Stimulated activated CD8-positive, alpha-beta memory T cell treated with anti-CD3 and anti-CD28 coated beads, Interleukin-4, amount 100 ng/mL, for 4 hours (primary cell): ENCODE measurements at places on chromosomes 2 and 18.

GRCh38 chr2:42949125-42949524, 156.7 kb upstream of the HAAO start:
- DNase-seq, result no peak

DNA sequence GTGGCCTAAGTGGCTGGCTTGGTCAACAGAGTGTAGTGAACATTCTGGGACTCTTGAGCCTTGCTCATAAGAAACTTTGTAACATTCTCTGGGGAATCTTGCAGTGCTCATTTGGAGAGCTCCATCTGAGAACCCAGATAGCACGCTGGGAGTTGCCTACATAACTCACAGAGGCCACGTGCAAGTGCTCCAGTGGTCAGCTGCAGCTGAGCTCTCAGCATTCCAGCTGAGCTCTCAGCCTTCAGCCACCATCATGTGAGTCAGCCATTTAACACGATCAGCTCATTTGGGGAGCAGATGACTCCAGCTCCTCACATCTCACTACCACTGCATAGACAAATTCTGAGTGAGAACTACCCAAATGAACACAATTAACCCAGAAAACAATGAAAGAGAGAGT, 25.5 kb upstream of the CTNNA2 start:
- DNase-seq, result no peak

- DNase-seq, result no peak
Measured at GRCh38 chr2:33636001-33636400, 36.9 kb upstream of the FAM98A start.

DNA sequence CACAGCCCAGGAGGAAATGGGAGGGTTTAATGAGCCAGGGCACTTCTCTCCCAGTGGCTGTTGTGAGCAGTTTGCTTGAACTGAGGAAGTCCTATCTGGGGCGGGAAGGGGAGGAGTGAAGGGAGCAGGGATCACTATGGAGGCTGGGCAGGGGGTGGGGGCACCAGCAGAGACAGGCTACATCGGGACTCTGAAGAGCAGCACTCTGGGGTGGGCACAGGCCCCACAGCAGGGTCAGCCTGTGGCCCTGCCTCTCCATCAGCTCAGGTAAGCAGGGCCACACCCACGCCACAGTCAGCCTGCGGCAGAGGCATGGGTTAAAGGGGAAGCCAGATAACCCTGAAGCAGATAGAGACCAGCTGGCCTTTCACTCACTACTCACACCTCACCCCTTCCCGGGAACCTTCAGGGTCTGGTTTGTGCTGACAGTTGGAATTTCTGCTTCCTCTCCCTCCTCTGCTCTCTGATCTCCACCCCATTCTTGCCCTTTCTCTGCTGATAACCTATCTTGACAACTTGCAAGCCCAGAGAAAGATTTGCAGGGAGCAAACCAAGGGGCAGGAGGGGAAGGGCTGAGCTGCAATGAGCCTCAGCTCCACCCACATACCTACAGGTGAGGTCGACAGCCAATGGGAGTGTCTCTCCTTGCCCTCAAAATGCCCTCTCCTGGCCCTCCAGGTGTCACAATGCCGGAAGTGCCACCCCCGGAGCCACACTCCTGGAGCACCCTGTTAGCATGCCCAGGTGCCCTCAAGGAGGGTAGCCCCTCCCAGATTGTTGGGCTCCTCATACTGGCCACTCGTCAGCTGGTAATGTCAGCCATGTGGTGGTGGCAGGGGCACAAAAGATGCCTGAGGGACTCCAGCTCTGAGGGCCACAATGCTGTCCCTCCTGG, 3.7 kb downstream of the SIGLEC15 start:
- DNase-seq, result no peak

DNA sequence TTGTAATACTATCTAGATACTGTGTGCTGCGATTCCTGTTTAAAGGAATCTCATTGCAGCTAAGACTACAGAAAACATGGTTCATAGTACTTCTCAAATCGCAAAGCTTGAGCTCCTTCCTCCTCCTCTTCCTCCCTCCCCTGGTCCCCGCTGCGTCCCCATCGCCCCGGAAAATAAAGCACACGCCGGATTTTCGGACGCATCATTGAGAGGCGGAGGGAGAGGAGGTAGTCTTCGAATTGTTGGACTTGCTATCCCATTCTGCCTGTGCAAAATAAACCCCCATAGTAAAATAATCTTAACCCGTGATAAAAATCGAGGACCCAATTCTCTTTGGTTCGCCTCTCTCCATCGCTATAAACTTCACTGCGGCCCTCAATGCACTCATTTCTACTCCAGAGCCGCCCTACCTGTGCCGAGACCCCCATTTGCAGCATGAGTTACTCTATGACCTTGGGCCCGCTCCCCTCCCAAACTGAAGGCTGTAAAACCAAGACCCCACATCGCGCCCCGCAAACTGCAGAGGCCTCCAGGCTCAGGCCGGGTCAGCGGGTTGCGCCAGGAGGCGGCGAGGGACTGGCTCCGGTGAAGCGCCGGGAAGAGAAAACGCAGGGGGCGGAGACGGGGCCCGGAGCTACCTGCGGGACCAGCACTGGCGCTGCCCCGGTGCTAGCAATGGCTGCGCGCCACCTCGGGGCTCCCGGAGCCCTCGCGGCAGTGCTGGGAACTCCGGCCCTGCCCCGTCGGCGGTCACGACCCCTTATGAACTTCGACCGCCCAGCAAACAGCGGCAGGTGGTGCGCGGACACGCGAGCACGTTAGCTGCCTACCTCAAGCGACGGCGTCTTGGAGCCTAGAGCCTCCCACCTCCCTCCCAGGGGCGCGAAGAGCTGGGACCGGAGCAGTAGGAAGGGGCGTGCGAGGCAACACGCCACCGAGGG, 649 bp downstream of the ESCO1 start:
- no peak for DNase-seq

- no peak for DNase-seq
Measured at GRCh38 chr2:46378616-46379015, 81.4 kb downstream of the EPAS1 start.

DNA sequence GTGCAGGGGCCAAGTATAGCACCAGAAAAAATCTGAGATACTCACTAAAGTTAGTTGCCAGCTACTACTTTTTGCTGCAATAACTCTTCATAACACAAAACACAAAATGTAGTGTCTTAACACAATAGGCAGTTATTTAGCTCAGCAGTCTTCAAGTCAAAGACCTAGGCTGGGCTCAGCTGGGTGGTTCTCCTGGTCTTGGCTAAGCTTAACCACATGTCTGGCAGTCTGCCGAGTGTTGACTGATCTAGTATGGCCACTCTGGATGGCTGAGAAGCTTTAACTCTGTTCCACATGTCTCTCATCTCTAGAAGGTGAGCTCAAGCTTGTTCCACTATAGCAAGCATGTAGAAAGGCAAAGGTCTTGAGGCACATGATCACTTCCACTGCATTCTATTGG, 451.6 kb downstream of the SOX11 start:
- no peak for DNase-seq

DNA sequence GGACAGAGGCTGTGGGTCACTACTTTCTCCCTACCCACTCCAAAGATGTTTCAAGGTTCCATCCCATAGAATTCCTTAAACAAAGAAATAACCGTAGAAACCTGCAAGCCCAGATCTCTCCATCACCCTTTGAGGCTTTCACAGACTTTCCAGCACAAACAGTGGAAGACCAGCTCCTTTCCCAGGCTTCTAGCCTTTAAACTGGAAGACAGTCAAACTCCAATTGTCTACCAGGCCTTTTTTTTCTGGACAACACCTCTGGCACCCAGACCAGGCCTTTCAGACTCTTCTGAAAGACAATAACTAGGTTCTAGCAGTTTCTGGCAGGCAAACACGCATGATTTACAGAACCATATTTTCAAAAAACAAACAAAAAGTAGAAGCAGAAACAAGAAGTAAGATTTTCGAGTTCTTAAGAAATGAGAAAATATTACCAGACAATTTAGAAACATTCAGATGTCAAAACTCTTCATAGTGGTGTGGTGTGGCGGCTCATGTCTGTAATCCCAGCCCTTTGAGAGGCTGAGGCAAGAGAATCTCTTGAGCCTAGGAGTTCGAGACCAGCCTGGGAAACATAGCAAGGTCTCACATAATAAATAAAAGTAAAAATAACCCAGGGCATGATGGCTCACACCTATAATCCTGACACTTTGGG, 106.8 kb upstream of the MSH2 start:
- DNase-seq, result no peak

GRCh38 chr2:186058614-186059013, 320.0 kb downstream of the FSIP2 start:
- DNase-seq, result no peak

- no peak for DNase-seq
Measured at GRCh38 chr2:10326151-10326616, 23.5 kb downstream of the HPCAL1 start.

GRCh38 chr18:57410749-57411148, 24.4 kb upstream of the ONECUT2 start:
- no peak for DNase-seq

DNA sequence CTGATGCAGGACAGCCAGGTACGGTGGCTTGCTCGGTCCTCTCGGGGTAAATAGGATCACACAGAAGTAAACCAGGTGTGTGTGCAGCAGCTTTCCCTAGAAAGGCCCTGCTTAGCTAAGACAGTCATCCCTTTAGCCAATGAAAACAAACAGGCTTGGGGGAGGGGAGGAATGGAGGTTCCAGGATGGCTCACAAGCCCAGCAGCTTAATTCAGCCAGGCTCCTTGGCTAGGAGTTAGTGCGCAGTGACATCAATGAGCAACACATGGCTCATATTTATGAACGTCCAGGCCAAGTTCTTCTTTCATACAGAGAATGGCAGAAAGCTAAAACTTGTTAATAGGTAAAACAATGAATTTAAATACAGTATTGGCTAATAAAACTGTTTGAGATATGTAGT, 10.2 kb downstream of the IAH1 start:
- DNase-seq, result no peak

DNA sequence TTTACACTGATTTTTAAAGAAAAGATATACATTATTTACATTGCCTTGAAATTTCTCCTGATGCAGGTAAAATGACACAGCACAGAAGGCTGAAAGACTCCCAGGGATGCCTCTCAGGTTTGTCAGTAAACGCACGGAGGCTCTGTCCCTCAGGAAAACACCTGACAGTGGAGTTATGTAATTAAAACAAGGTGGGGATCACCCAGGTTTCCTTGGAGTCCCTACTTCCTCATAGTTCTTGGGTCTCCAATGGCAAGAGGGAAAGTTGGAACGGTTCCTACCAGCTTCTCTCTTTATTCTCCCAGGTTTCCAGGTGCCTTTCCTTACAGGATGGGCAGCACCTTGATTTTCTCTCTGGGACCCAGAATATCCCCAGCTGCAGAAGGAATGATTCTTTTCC, 654.8 kb downstream of the SLC4A3 start:
- DNase-seq, result no peak

DNA sequence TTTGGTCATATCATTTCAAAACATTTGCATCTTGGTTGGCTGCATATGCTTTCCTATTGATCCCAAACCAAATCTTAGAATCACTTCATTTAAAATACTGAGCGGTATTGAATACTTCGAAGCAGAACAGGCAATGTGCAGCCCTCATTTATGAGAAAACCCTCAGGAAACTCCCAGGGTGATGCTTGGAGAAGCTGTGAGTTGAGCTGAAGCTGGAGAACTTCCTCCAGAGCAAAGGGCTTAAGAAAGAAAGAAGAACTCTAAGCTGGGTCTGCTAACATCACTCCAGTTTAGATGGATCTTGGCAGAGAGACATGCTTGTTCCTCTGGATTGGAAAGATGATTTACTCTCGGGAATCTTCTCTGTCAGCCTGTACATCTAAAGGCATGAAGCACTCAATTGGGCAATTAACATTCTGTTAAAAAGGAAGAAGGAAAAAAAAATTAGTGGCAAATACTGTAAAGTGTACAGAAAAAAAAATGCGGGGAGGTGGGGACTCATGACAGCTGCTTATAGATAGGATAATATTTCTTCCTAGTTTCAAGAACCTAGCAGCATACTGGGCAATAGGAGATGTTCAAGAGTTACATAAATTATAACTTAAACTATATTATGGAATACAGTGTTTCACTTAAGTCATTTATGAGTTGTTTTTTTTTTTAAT, 49.5 kb downstream of the ATIC start:
- no peak for DNase-seq

- DNase-seq, result no peak
Measured at GRCh38 chr2:226256237-226256636, 543.4 kb downstream of the IRS1 start.

DNA sequence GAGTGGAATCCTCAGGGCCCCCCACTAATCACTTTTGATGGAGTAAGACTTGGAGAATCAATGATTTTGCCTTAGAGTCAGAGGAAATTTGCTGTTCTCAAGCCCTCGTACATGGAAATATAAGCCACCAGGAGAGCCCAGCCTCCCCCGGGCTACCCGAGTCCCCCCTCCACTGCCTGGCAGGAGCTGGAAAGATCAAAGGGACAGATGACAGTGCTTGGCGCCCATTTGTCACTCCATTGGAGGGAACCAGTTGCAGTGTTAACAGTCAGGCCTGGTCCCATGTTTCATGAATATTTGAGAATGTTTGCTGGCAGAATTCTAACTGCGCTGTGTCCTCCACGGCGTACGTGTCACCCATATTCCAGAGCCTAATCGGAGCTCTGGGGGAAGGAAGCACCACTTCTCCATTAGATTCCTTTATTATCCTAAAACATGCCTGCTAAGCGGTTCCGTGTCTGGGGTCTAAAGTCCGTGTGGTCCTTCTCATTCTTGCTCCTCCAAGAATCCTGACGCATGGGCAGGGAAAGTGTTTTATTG, 202.4 kb downstream of the KLHL29 start:
- no peak for DNase-seq

- no peak for DNase-seq
Measured at GRCh38 chr2:24238158-24238557, 63.3 kb downstream of the FAM228A start.

GRCh38 chr18:31102941-31103340, 720 bp upstream of the DSC2 start:
- DNase-seq, result no peak

GRCh38 chr18:26207937-26208336, 18.3 kb upstream of the TAF4B start:
- DNase-seq, result no peak

DNA sequence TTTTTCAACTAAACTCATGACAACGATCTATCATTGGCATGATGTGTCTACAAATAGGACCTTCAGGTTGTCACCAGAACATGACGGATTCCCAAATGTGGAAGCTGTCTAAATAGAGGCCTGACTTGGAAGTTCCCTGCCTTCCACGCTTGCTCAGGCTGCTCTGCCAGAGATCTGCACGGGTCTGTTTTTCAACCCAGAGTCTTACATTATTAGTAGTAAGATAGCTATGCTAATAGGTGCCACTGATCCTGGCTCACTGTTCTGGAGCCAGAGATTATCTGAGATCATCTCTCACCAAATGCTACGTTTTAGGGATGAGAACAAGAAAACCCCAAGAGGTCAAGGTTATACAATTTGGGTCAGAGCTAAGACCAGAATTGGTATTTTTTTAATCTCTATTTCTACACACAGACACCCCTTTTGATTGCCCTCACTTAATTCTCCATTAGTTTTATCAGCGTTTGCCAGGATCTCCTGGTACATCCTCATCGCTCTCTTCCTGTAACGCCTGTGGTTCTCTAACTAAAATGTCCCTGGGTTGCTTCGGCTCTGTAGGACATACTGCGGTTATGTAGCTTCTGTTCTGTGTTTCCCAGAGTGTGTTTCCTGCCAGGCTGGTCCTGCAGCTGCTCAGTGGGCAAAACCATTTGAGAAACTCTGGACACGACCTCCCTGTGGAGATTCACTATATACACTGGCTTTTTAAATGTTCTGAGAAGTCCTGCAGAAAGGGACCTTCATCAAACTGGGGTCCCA, 5.7 kb downstream of the CDC42EP3 start:
- no peak for DNase-seq
